Activated CD8-positive, alpha-beta memory T cell treated with anti-CD3 and anti-CD28 coated beads for 1 hour (primary cell): ENCODE measurements at places on chromosomes 1 and 21.

DNA sequence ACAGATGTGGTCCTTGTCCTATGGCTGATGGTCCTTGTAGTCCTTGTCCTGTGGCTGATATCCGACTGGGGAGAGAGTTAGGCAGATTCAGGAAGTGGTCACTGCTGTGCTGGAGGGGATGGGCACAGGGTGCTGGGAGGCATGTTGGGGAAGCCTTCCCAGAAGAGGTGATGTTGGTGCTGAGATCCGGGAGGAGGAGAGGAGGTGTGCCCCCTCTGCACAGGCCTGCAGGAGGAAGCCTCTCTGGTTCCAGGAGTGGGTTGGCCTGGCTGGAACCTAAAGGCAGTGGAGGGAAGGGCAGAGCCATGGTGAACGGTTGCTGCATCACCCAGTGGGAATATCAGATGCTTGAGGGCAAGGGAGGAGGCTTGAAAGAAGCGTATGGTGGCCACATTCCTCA, 14.7 kb downstream of the COQ8A start:
- no peak for DNase-seq

DNA sequence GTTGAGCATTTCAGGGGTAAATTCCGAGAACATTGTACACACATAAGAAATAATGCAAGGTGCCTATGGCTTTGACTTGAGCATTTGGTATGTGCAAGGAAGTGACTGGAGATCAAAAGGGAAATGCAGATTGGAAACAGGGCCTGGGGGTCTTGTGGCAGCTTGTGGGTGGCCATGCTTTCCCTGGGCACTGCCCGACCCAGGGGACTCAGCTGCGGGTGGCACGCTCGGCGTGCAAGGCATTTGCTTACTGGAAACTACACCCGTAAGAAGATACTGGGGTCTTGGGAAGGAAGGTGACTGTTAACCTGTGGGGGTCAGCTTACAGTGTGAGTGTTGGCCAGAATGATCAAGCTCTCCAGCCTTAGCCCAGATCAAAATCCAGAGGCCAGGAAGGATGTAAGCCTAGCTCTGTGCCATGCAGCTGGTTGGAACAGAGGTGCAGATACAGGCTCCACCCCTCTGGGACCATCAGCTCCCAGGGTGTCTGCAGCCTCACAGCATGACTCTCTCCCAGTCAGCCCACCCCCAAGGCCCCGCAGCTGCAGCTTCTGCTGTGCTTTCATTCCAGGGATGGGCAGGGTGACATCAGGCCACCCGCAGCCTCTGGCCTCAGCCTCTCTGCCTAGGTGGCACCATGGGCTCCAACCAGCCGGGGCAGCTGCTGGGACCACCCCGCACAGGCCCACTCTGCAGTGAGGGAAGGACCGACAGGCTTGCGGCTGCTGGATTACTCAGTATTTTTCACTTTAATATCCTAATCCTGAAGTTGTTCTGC, 55.1 kb downstream of the KIF26B start:
- DNase-seq = no peak

GRCh38 chr21:41671212-41671762, 95.6 kb downstream of the RIPK4 start:
- no peak for DNase-seq

- DNase-seq = no peak
Observed at GRCh38 chr21:32900814-32901213, 124.9 kb upstream of the OLIG2 start.
